Stimulated activated CD8-positive, alpha-beta memory T cell treated with anti-CD3 and anti-CD28 coated beads, Interleukin-4, amount 100 ng/mL, for 1 hour (primary cell): ENCODE measurements at places on chromosomes 7 and 10.

- no peak for DNase-seq
Measured at GRCh38 chr7:25731068-25731845, 420.7 kb upstream of the NFE2L3 start.

DNA sequence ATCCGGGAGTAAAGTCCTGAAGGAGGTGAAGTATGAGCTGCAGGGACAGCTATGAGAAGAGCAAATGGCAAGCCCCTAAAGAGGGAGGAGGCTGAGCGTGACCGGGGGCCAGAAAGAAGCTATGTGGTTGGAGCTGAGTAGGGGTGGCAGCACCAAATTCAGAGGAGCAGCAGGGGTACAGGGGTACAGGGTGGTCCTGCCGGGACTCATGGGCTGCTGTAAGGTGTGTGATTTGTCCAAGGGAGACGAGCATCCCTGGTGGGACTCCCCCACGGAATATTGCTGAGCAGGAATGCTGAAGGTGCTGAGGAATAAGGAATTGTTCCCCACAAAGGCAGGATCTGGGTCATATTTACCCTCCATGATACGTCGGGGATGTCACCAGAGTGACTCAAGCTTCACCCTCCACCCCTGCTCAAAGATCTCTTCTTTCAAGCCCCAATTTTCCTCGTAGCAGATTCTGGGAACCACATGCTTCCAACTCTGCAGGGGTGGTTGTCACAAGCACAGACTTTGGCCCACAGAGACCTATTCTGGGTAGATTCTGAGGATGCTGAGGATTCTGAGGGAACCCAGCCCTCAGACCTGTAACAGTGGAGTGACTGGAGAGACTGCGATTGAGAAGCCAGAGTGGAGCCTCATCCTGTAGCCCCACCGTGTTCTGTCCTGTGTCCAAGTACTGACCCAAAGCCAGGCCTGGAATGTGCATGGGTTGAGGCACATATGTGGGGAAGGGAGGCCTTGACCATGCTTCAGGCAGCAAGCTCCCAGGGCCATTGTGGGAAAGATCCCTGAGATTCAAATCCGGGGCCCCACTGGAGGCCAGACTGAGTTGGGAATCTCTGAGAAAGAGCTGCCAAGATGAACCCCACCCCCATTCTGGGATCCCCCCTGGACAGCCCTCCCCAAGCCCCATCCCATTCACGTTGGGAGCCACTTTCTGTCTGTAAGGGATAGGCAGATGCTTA is 4.2 kb downstream of the SFTPD start:
- no peak for DNase-seq

GRCh38 chr7:55306331-55306730 is 58.8 kb upstream of the LANCL2 start:
- DNase-seq = no peak

DNA sequence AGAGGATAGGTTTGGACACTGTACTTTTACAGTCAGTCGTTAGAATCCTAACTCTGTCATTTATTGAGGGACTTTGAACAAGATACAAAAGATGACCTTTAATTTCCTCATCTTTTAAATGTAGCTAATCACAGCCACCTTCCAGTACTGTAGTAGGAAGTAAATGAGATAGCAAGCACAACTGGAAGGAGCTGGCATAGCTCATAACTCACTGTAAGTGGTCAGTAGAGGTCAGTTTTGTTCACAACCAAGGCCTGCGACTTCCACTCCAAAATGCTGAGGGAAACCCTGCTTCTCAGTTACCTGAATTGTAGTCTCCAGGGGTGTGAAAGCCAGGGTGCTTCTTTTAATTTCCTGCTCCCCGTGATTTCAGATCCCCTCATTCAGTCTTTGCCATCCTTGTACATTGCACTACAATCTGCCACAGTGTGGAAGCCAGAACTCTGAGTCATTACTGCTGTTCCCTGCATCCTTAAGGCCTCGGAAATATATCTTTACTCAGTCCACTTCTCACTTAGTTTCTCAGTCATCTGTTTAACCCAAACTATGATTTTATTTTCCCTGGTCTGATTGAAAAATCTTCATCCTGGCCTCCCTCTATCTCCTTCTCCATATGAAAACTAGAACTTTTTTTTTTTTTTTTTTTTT is 361.2 kb downstream of the NRG3 start:
- no peak for DNase-seq

DNA sequence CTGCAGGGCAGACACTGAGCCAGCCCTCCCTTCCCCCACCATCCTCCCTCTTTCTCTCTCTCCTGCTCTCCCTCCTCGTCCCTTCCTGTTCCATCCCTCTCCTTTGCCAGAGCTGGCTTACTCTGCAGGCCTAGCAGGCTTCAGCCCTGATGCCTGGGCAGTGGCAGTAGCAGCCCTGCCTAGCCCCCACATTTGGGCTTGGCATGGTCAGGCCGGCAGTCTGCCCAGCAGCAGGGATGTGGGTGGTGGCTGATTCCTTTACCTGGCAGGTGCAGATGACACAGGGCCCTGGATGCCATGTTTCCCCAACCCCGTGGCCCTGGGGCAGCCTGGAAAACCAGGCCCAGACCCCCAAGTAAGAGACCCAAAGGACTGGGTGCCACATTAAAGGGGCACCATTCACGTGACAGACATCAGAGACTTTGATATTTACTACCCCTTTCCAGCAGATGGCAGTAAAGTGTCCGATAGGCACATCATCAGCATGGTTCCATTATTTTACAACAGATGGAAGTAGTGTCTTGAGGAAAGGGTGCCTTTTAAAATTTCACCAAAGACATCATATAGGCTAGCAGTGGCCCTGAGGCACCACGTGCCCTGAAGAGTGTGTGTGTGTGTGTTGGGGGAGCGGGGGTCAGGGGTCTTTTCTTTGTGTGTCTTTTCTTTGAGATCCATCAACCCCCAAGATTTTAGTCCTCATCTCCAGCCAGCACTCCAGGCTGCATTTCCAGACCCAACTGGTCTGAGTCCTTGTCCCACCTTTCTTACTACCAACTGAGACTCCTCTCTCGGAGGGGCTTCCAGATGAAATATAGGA is 5.9 kb downstream of the KCP start:
- no peak for DNase-seq

GRCh38 chr7:91082852-91083495 is 181.3 kb upstream of the FZD1 start:
- DNase-seq = no peak

DNA sequence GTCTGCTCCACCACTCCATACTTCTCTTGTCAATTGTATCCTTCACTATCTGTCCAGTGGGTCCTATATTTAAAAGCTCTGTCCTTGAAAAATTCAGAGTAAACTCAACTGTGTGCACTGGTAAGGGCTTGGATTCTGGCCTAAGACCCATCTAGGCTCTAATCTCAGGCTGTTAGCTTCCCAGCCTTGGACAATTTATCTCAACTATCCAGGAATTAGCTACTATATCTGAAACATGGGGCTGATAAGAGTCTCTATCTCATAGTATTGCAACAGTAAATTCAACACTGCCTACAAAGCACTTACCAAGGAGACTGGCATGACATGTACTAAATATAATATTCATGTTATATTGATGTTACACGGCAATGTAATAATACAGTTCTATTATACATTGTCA is 303.4 kb downstream of the XPNPEP1 start:
- DNase-seq = no peak

GRCh38 chr7:155724327-155725005 is 80.0 kb downstream of the RBM33 start:
- no peak for DNase-seq

DNA sequence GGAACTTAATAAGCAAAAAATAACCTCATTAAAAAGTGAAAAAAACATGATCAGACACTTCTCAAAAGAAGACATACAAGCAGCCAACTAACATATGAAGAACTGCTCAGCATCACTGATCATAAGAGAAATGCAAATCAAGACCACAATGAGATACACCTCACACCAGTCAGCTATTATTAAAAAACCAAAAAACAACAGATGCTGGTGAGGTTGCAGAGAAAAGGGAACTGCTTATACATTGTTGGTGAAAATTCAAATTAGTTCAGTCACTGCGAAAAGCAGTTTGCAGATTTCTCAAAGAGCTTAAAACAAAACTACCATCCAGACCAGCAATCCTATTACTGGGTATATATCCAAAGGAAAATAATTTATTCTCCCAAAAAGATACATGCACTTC is 513.3 kb downstream of the MDFIC start:
- DNase-seq = no peak

DNA sequence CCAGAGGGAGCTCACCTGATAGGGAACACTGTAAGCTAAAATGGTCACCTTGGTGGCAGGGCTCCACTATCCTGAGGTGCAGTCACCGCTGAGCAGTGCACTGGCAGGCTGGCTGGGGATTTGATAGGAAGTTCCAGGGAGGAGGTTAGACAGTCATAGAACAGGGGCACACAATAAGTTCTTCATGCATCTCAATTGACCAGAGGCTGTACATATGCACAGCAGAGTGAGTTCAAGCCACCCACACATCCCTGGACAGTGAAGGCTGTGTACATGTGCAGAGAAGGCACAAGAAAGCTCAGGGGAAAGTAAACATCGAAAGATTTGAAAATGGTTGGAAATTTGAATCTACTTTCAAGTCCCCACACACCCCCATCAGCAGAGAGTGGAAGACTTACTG is 13.9 kb downstream of the PRTFDC1 start:
- no peak for DNase-seq

DNA sequence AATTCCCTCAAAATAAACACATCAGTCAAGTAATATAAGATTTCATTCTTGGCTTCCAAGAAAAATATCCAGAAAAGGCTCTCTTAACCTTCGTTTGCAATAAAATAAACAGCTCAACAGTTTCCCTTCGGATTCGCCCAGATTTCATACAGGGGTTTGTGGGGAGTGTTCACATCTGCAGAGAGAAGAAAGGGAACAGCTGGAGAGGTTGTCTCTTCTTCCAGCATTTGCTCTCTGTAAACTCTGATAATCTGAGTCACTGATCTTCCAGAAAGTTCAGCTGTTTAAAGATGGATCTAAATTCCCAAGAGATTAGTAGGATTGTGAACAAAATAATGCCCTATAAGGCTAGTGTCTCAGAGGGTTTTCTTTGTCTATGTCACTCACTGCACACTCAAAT is 277.9 kb downstream of the HPSE2 start:
- no peak for DNase-seq

GRCh38 chr7:144027974-144028373 is 20.8 kb upstream of the OR2A5 start:
- no peak for DNase-seq

- DNase-seq = no peak
Measured at GRCh38 chr10:114996542-114996941, 58.5 kb downstream of the TRUB1 start.

DNA sequence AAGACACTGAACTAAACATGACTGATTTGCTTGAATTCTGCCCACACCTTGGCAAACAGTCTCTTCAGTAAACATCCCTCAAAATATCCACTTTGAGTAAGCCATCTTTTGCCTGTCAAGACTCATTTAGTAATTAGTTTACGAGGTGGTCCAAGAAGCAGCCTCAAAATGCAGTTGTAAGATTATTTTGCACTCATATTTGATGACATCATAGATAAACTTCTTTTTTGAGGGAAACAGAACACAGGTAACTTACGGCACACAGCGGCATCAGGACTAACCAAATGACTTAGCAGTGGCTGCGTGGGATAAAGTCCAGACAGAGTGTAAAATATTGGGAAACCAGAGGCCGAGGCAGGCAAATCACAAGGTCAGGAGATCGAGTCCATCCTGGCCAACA is 41.8 kb upstream of the STEAP1B start:
- no peak for DNase-seq

DNA sequence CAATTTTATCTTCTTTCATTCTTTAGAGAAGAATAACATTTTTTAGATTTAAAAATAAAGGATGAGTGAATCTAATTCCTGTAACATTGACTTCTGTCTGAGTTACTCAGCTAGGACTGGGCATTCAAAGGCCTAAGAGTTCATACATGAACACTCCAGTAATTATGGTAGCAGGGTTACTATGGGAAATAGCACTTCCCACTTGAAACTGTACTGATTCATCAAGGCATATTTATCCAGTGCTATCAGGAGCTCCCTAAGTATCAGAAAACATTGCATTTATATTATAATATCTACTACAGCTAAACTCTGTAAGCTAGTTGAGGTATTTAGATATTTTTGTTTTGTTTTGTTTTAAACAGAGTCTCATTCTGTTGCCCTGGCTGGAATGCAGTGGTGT is 41.8 kb downstream of the NDUFB2 start:
- DNase-seq = no peak

GRCh38 chr10:4307910-4308309 is 518.1 kb upstream of the AKR1E2 start:
- no peak for DNase-seq

DNA sequence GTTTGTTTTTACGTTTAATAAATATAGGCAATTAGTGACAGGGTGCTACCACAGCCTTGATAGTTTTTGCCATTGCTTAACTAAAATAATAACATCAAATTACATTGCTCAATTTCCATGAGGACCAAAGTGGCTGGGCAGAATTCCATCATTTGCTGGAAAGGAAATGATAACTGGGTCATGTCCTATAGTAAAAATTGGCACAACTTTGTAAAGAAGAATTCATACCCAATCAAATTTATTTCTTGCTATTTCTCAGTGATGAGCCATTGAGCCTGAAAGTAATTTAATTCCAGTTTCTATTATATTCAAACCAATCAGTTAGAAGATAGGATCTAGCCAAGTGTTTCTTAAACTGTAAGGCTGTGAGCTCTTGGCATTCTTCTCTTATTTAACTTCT is 102.2 kb upstream of the CTTNBP2 start:
- DNase-seq = no peak

GRCh38 chr10:74039561-74040145 is 41.7 kb downstream of the VCL start:
- no peak for DNase-seq

DNA sequence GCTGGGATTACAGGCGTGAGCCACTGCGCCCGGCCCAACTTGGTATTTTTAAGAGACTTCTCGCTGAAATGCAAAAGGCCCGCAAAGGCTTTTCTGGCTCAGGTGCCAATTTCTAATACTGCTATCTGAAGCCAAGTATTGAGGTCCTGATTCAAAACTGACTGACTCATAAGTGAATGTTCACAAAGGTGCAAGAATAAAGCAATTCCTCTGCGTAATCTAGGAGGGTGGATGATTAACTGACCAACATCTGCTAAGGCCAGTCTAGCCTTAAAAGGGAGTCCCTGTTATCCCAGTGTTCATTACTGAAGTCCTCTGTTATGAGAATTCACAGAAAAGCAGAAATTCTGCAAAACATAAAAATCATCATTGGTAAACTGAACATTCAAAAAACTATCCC is 111.4 kb downstream of the SRPK2 start:
- no peak for DNase-seq

DNA sequence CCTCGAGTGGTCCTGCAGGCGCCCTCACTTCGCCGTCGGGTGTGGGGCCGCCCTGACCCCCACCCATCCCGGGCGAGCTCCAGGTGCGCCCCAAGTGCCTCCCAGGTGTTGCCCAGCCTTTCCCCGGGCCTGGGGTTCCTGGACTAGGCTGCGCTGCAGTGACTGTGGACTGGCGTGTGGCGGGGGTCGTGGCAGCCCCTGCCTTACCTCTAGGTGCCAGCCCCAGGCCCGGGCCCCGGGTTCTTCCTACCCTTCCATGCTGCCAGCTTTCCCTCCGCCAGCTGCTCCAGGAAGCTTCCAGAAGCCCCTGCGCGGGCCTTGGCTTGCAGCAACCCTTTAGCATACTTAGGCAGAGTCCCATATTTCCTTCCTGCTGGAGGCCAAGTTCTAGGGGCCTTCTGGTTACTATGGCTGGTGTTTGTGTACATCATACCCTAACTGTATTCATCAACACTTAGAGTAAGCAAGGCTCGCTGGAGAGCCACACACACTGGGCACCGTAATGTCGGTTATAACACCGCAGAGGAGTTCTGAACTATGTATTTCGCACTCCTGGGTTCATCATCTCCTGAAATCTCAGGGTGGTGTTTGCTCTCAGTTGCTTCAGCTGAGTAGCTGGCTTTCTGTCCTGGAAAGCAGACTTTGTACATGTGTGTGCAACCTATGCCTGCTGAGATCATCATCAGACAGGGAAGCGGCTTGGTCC is 471 bp downstream of the MGMT start:
- DNase-seq = no peak
